Spleen (tissue), 13 donors: ENCODE measurements at places on chromosomes 3 and 15. TPM values are rescaled to one million over a fixed set of nuclear protein-coding genes. Genes with fewer than 3 reads are reported as not detected.
A peak's percentile ranks its signal among the peaks of the same experiment; 100 is the strongest.

CYP8B1 gene
- not detected for total RNA-seq

GRCh38 chr3:176964661-176965060, 232.6 kb downstream of the TBL1XR1 start:
- no peak overlapping the region for H3K4me3 ChIP-seq
- no peaks in the 10 kb centered on the region for H3K27me3 ChIP-seq
- H3K36me3 ChIP-seq, result no peaks in the 10 kb centered on the region

DNA sequence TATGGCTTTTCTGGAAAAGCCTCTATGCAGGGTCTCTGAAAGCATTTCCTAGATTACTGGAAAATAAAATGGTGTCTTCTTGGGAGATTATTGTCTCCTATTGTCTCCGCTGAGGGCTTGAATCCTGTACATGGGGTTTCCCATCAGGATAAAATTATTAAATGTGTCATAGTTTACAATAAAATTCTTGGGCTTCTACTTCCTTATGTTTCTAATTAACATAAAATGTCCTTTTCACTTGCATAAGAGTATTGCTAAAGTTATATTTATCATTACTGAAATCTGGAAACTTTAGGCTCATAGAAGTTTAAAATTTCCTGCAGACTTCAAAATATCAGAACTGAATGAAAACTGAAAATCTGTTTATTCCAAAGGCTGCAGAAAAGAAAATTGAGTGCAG, 595.5 kb upstream of the AGTR1 start:
- DNase-seq, result no peak
- H3K4me3 ChIP-seq, result no peak overlapping the region
- H3K4me1 ChIP-seq, result no peaks in the 10 kb centered on the region
- H3K27me3 ChIP-seq, result no peaks in the 10 kb centered on the region
- H3K36me3 ChIP-seq, result no peaks in the 10 kb centered on the region

SST gene
- total RNA-seq, result not detected

DNA sequence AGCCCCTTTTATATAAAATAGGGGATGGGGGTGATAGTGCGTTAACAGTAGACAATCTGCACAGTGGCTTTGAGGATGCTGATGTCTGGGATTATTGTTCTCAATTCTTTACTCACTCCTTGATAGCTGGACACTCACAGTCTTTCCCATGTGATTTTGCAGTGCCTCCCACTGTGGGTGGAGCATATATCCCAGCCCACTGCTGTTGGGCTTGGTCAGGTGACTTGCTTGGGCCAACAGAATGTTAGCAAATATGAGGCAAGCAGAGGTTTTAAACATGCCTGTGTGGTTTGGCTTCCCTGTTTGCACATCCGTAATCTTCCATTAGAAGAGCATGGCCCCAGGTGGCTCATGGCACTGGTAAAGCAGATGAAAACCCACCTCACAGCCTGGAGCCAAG, 46.5 kb downstream of the CPA3 start:
- no peaks in the 10 kb centered on the region for H3K27me3 ChIP-seq
- H3K36me3 ChIP-seq, result no peaks in the 10 kb centered on the region
- DNase-seq, result no peak
- no peak overlapping the region for H3K4me3 ChIP-seq
- no peaks in the 10 kb centered on the region for H3K4me1 ChIP-seq

- H3K27ac ChIP-seq, result peak overlapping the region; percentile 88
- H3K27me3 ChIP-seq, result no peaks in the 10 kb centered on the region
- no peak overlapping the region for H3K4me3 ChIP-seq
These were observed 19.4 kb upstream of the PPP4R2 start for GRCh38 chr3:72977060-72977808.

DRD3 gene
- total RNA-seq, result not detected

DNA sequence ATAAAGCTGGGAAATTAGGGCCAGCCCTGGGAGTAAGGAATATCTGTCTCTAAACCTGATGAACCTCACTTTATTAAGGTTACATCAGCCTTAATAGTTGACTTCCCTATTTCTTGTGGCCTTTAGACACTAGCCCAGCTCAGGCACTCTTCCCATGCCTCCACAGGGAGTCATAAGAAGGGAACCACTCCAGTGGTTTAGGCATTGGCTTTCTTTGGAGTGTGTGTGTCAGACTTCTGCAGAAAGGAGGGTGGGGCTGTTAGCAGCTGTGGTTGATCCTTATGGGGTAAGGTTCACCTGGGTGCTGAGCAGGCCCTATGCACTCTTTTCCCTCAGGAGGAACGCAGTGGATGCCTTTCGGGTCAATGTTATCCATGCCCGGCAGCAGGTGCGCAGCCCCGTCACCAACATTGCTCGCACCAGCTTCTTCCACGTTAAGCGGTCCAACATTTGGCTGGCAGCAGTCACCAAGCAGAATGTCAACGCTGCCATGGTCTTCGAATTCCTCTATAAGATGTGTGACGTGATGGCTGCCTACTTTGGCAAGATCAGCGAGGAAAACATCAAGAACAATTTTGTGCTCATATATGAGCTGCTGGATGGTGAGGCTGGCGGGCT, 4.0 kb downstream of the AP2M1 start:
- H3K27me3 ChIP-seq, result no peaks in the 10 kb centered on the region
- H3K27ac ChIP-seq, result no peak overlapping the region
- DNase-seq, result peak; percentile 54
- no peak overlapping the region for H3K4me3 ChIP-seq
- peaks cover 51% of the 10 kb centered on the region for H3K4me1 ChIP-seq

DNA sequence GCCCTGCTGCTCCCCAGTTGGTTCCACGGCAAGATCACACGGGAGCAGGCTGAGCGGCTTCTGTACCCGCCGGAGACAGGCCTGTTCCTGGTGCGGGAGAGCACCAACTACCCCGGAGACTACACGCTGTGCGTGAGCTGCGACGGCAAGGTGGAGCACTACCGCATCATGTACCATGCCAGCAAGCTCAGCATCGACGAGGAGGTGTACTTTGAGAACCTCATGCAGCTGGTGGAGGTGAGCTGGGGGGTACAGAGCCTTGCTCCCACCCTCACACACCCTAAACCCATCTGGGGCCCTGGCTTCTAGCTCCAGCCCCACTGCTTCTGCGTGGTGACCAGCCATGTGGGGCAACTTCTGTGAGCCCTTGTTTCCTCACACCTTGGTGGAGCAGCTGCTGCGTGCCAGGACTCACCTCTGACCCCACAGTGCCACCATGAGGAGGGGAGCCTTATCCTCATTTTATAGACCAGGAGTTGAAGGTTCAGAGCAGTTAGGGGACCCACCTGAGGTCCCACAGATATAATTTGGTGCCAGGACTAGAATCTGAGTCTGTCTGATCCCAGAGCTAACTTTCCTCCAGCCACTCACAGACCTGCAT, 13.3 kb upstream of the LMAN1L start:
- H3K27ac ChIP-seq, result peak overlapping the region; percentile 48
- H3K4me3 ChIP-seq, result no peak overlapping the region
- H3K27me3 ChIP-seq, result no peaks in the 10 kb centered on the region
- H3K4me1 ChIP-seq, result peaks cover 67% of the 10 kb centered on the region
- peak; percentile 87 for DNase-seq

DNA sequence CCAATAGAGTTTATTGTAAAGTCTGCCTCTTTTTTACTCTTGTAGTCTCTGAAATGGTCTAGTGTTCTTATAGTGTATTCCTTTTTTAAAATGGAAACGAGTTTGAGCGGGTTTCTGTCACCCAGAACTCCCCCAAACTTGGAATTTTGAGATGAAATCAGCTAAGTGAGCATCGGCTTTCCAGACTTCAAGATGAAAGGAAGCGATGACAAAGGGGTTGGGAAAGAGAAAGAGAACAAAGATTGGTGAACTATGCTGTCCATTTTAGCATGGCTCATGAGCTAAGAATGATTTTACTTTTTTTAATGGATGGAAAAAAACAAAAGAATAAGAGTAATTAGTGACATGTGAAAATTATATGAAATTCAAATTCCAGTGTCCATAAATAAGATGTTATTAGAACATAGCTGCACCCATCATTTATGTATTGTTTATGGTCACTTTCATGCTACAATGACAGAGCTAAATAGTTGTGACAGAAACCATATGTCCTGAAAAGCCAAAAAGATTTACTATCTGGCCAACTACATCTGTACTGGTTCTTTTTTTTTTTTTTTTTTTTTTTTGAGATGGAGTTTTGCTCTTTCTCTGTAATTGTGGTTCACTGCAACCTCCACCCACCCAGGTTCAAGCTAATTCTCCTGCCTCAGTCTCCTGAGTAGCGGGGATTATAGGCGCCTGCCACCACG, 52.7 kb upstream of the PDZRN3 start:
- H3K27ac ChIP-seq, result no peak overlapping the region
- H3K27me3 ChIP-seq, result no peaks in the 10 kb centered on the region
- no peaks in the 10 kb centered on the region for H3K4me1 ChIP-seq
- no peaks in the 10 kb centered on the region for H3K36me3 ChIP-seq
- no peak for DNase-seq

- H3K27me3 ChIP-seq, result no peaks in the 10 kb centered on the region
- no peaks in the 10 kb centered on the region for H3K36me3 ChIP-seq
- no peak overlapping the region for H3K4me3 ChIP-seq
- no peak overlapping the region for H3K27ac ChIP-seq
- no peak for DNase-seq
These were observed 583.9 kb downstream of the NTRK3 start for GRCh38 chr15:87672309-87673288.

RETNLB gene
- total RNA-seq, result not detected

DNA sequence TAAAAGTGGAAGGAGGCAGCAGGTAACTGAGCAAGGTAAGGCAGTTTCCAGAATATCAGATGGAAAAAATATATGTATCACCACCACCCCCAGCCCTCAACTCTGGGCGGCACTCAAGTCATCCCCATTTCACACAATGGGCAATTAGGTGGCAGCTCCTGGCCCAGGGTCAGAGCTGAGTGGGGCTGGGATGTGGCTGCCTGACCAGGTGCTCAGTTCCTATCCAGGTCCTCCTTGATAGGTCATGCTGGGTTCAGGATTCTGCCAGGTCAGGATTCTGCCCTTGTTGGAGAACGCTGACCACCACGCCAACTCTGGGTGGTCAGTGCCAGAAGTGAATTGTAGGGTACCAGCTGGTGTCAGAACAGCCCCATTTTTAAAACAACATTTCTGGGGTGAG, 29.5 kb downstream of the RAB6B start:
- H3K36me3 ChIP-seq, result no peaks in the 10 kb centered on the region
- no peak for DNase-seq
- H3K4me1 ChIP-seq, result no peaks in the 10 kb centered on the region
- no peak overlapping the region for H3K4me3 ChIP-seq

DNA sequence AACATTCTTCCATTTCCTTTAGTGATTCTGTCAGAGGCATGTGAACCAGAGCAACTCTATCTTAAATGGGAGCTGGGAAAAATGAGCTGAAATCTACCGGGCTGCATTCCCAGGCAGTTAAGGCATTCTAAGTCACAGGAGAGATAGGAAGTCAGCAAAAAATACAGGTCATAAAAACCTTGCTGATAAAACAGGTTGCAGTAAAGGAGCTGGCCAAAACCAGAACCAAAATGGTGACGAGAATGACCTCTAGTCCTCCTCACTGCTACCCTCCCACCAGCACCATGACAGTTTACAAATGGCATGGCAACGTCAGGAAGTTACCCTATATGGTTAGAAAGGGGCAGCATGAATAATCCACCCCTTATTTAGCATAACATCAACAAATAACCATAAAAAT, 66.4 kb downstream of the B3GALNT1 start:
- no peak overlapping the region for H3K4me3 ChIP-seq
- H3K27ac ChIP-seq, result no peak overlapping the region
- peaks cover 16% of the 10 kb centered on the region for H3K4me1 ChIP-seq
- no peaks in the 10 kb centered on the region for H3K36me3 ChIP-seq

DNA sequence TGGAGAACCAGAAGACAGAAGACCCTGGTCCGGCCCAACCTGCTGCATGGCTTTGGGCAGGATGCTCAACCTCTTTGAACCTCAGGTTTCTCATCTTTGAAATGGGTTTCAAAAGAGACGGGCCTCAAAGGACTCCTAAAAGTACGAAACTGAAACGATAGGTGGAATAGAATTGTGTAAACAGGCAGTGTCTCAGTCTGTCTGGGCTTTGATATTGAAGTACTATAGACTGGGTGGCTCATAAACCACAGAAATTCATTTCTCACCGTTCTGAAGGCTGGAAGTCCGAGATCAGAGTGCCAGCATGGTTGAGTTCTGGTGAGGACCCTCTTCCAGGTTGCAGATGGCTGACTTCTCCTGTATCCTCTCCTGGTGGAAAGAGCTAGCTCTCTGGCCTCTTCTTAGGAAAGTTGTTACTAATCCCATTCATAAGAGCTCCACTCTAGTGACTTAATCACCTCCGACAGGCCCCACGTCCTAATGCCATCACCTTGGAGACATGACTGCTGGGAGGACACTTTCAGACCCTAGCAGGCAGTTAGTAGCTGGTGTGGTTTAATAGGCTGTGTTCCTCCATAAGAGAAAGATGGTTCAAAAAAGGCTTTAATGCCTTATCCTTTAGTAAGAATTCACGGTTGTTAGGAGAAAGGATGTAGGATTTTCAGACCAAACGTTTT, 35.7 kb downstream of the SSUH2 start:
- no peak overlapping the region for H3K27ac ChIP-seq
- no peaks in the 10 kb centered on the region for H3K4me1 ChIP-seq
- DNase-seq, result no peak
- H3K4me3 ChIP-seq, result no peak overlapping the region

GRCh38 chr3:9721700-9722060, 9.9 kb upstream of the BRPF1 start:
- H3K27ac ChIP-seq, result no peak overlapping the region
- H3K36me3 ChIP-seq, result no peaks in the 10 kb centered on the region
- H3K4me3 ChIP-seq, result no peak overlapping the region
- peaks cover 16% of the 10 kb centered on the region for H3K4me1 ChIP-seq

DNA sequence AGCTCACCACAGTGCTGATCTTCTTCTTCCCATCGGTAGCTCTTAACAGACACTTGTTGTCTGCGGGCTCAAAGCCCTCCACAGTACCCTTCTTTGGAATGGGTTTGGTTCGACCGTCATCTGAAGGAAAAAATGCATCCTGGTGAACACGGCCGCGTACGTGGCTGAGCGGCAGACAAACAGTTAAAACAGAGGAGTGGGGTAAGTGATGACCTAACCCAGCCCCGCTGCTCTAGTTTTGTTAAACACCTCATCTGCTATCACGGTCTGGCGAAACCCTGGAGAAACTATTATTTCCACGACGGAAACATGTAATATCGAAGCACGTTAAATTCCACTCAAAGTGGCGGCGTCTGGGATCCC, 725 bp downstream of the SRP14 start:
- H3K4me3 ChIP-seq, result peak overlapping the region; percentile 78
- DNase-seq, result no peak
- H3K4me1 ChIP-seq, result peaks cover 16% of the 10 kb centered on the region
- H3K27ac ChIP-seq, result peak overlapping the region; percentile 91
- peaks cover 39% of the 10 kb centered on the region for H3K36me3 ChIP-seq

- no peak for DNase-seq
- H3K36me3 ChIP-seq, result peaks cover 12% of the 10 kb centered on the region
- peaks cover 63% of the 10 kb centered on the region for H3K4me1 ChIP-seq
These were observed 22.6 kb downstream of the CRTC3 start for GRCh38 chr15:90552162-90552928.

DNA sequence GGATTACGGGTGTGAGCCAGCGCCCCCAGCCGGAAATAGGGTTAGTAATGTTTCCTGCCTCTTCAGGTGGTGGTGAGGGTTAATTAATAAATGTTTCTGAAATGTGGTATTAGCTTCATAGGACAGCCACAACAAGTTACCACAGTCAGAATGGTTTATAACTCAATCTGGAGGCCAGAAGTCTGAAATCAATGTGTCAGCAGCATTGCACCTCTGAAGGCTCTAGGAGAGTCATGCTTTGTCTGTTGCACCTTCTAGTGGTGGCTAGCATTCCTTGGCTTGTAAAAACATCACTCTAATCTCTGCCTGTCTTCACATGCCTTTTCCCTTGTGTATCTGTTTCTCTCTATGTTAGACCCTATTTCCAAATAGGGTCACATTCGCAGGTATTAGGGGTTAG, 7.8 kb upstream of the RPSA start:
- no peaks in the 10 kb centered on the region for H3K4me1 ChIP-seq
- H3K27me3 ChIP-seq, result no peaks in the 10 kb centered on the region
- H3K36me3 ChIP-seq, result peaks cover 77% of the 10 kb centered on the region
- no peak overlapping the region for H3K4me3 ChIP-seq
